ENCODE measurements at places on chromosomes 1 and 21. TPM values are rescaled to one million over a fixed set of nuclear protein-coding genes. Genes with fewer than 3 reads are reported as not detected.

The LRRC53 gene
- polyA plus RNA-seq = not detected

The RASSF5 gene
- polyA plus RNA-seq = 5.1 TPM

The SHE gene
- 8.5 TPM for polyA plus RNA-seq

DNA sequence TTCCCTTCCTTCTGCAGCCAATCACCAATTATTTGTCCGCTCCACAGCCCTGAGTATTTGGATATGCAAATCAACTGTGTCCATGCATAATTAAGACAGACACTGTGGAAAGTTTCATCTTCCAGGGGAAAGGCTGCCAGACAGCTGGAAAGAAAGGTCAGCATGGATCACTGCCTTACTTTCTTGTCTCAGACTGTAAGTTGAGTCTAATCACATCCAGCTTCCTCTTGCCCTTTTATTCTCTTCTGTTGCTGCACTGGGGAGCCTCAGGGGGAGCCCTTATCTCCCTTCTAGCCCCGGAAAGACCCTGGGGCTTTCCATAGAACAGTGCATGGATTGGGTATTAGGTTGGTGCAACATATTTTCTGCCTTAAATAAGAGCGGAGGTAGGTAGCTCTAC lies 182.9 kb downstream of the OMA1 start:
- DNase-seq = no peak

DNA sequence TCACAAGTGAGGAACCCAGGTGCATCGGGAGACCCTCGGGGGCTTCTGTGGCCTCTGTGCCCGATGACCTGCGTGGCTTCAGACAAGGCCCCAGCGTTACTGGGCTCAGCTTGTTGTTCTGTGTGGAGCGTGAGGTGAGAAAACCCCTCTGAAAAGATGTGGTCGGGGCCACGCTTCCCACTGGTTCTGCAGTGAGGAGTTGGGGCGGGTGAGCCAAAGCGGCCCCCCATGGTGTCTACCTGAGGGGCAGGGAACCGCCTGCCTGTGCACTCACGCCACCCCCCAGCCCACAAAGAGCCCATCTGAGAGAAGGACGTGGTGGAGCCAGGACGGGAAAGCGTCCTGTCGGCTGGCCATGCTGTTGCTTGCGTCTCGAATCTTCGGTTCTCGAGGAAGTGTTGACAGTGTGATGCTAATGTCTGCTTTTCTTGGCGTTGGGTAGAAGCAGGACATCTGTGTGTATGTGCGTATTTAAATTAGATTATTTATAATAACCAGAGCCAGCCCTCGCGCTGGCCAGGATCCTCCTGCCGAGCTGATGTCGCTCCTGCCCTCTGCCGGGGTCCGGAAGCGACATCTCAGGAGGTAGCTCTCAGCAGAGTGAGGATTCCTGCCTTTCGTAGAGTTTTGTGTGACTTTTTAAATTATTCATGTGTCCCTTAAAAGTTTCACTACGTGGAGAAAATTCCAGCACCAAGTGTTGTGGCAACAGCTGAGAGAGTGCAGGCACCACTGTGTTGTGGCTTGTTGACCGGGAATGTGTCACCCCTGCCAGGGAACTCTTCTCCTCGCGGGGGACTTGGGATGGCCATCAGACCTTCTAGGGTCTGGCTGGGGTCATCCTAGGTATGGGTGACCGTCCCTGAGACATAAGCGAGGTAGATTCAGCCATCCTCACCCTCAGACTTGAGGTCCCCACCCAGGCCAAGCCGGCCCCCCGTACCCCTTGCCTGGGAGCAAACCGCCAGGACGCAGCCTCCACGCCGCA lies 15.3 kb downstream of the TMEM201 start:
- DNase-seq = no peak

GRCh38 chr1:200731654-200732332 lies 6.9 kb upstream of the CAMSAP2 start:
- DNase-seq = no peak

Data from left renal pelvis (tissue), 4 donors.